Right lung (tissue), 10 donors: ENCODE measurements at places on chromosomes 13 and 19. TPM values are rescaled to one million over a fixed set of nuclear protein-coding genes. Genes with fewer than 3 reads are reported as not detected.

The TMEM143 gene
- 6.6 TPM for polyA plus RNA-seq

The ZNF763 gene
- polyA plus RNA-seq: 7.6 TPM

The TSSK6 gene
- 1.2 TPM for polyA plus RNA-seq

The CLDND2 gene
- 1.5 TPM for polyA plus RNA-seq

The GPR180 gene
- 6.2 TPM for polyA plus RNA-seq

The PRR22 gene
- 2.9 TPM for polyA plus RNA-seq

The MPND gene
- polyA plus RNA-seq: 23.6 TPM

The DMRTC2 gene
- not detected for polyA plus RNA-seq

The C19orf85 gene
- not detected for polyA plus RNA-seq

The PTPRS gene
- 60.1 TPM for polyA plus RNA-seq

The FOXO1 gene
- 12.6 TPM for polyA plus RNA-seq

The KLK14 gene
- 0.13 TPM for polyA plus RNA-seq

The DLL3 gene
- 0.59 TPM for polyA plus RNA-seq

The ZNF296 gene
- polyA plus RNA-seq: 0.54 TPM

The CNN1 gene
- polyA plus RNA-seq: 9.8 TPM

The ANGPTL8 gene
- 0.81 TPM for polyA plus RNA-seq

The OR4F17 gene
- not detected for polyA plus RNA-seq

The NOVA2 gene
- 9.7 TPM for polyA plus RNA-seq

The FCAR gene
- polyA plus RNA-seq: 0.72 TPM

The MEDAG gene
- 4.1 TPM for polyA plus RNA-seq

The C19orf81 gene
- polyA plus RNA-seq: not detected

The RFC3 gene
- polyA plus RNA-seq: 18.2 TPM

The GPR4 gene
- polyA plus RNA-seq: 3.7 TPM

The PPP1R15A gene
- polyA plus RNA-seq: 72.3 TPM

The FBN3 gene
- polyA plus RNA-seq: 53.9 TPM

The RDH8 gene
- not detected for polyA plus RNA-seq

The PPAN gene
- polyA plus RNA-seq: 22.1 TPM

The ZNF90 gene
- 33.5 TPM for polyA plus RNA-seq

The SH2D3A gene
- 7.7 TPM for polyA plus RNA-seq

The NECTIN2 gene
- polyA plus RNA-seq: 74.5 TPM

The SRRM5 gene
- 3.0 TPM for polyA plus RNA-seq

The ZNF835 gene
- 4.6 TPM for polyA plus RNA-seq

The ZNF626 gene
- polyA plus RNA-seq: 17.0 TPM

The S1PR4 gene
- polyA plus RNA-seq: 1.7 TPM

The KLF1 gene
- polyA plus RNA-seq: 0.64 TPM

The ARHGEF7 gene
- 84.4 TPM for polyA plus RNA-seq

The PCSK4 gene
- 6.0 TPM for polyA plus RNA-seq

The ZNF560 gene
- 0.21 TPM for polyA plus RNA-seq

The SMIM44 gene
- not detected for polyA plus RNA-seq
